ENCODE measurements at places on chromosomes 6 and 20. TPM values are rescaled to one million over a fixed set of nuclear protein-coding genes. Genes with fewer than 3 reads are reported as not detected.

The ULBP3 gene
- total RNA-seq: 10.5 TPM

The BHLHE23 gene
- not detected for total RNA-seq

The KIAA1755 gene
- total RNA-seq: 0.07 TPM

The SIRPD gene
- not detected for total RNA-seq

The RAD21L1 gene
- 0.14 TPM for total RNA-seq

The MMP24OS gene
- total RNA-seq: 5.0 TPM

The TCF15 gene
- total RNA-seq: 0.07 TPM

The SLC4A11 gene
- total RNA-seq: 4.3 TPM

The SMOC2 gene
- not detected for total RNA-seq

The DSP gene
- total RNA-seq: 0.07 TPM

The PTK6 gene
- total RNA-seq: 0.13 TPM

The EPPIN gene
- total RNA-seq: not detected

The TUBB gene
- 537 TPM for total RNA-seq

The TUBB2B gene
- 2.4 TPM for total RNA-seq

The RANBP9 gene
- 23.1 TPM for total RNA-seq

The MAP7 gene
- total RNA-seq: 0.66 TPM

The SLC22A2 gene
- not detected for total RNA-seq

The TCP11 gene
- total RNA-seq: 0.18 TPM

The DEFB132 gene
- total RNA-seq: not detected

The PPIL6 gene
- 0.49 TPM for total RNA-seq

The PEDS1 gene
- 35.3 TPM for total RNA-seq

The ZBTB9 gene
- 6.1 TPM for total RNA-seq

The PDYN gene
- not detected for total RNA-seq

The FLRT3 gene
- 0.18 TPM for total RNA-seq

The CGA gene
- total RNA-seq: not detected

The RIN2 gene
- total RNA-seq: 79.8 TPM

The COL9A1 gene
- total RNA-seq: not detected

The ATP6V1G2 gene
- total RNA-seq: 0.59 TPM

The IL17A gene
- not detected for total RNA-seq

The C6orf132 gene
- not detected for total RNA-seq

The BANF2 gene
- not detected for total RNA-seq

The LPA gene
- total RNA-seq: not detected

The DLK2 gene
- total RNA-seq: 0.25 TPM

The C20orf96 gene
- 3.0 TPM for total RNA-seq

The EYS gene
- not detected for total RNA-seq

The HLA-G gene
- not detected for total RNA-seq
